GM19239 (cell line): ENCODE measurements at places on chromosomes 4 and X.

DNA sequence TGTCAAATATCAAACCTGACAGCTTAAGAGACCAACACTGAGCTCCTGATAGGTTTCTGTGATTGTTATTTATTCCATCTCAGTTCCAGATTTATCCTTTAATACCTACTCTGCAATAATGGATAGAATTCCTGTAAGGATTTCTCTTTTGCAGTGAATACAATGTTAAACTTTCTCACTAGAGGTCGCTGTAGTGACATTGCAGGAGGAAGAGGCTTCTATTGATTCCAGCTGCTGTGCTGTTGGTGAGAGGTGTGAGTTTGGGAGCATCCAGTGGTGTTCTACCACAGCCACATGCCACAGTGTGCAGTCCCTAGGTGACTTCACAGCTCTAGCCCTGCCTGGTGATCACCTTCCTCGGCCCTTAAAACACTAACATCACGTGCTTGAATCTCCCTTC is 34.6 kb upstream of the DCAF8L2 start:
- DNase-seq: no peak

DNA sequence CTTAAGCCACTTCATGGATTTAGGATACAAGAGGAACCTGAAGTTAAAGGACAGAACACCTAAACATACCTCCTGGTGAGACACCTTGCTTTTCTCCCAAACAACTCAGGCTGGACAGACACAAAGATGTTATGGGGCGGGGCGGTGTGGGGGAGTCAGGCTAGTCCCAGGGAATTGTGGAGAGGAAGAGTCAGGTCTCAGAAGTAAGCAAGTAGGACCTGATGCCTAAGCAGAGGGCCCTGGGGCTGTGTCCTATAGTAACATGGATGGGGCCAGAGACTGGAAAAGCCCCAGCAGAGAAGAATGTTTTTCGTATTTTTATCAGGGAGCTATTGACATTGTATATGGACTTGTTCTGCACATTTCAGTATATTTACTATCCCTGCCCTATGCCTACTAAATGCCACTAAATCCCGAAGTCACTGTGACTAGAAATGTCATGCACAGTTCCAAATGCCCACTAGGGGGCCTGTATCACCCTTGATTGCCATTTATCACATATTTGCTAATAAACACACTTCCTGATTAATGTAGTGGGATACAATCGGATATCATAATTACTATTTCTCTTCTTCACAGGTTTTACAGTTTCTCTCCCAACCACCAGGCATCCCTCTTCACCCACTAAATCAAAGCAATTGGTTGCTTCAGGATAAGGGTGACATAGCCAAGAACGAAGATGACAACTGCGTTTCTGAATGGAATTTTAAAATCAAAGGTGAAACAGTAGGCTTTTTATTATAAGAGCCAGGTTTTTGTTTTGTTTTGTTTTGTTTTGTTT is 23.8 kb upstream of the ARHGAP10 start:
- DNase-seq: no peak

DNA sequence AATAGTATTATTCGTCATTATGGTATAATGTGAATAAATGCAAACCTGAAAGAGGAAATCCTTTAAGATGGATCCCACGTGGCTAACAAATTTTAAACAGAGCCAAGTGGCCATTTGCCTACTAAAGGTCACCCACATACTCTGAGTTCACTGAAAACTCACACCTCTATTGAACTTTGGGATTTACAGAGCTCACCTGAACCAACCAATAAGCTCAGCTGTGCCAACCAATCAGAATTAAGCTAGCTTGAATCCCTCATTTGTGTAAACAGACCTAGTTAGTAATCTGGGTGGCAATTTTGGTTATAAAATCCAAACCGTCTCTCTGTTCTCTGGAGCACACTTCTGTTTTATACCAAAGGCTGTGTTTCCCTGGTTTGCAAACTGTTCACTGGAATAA is 5.4 kb upstream of the NUDT9 start:
- no peak for DNase-seq

- DNase-seq: no peak
Measured at GRCh38 chr4:186010821-186011220, 58.1 kb upstream of the TLR3 start.

GRCh38 chr4:108287834-108288413 is 119.2 kb upstream of the LEF1 start:
- no peak for DNase-seq

- DNase-seq: no peak
Measured at GRCh38 chr4:101599620-101600019, 190.9 kb upstream of the BANK1 start.

GRCh38 chr4:26866781-26867180 is 6.1 kb downstream of the STIM2 start:
- no peak for DNase-seq

DNA sequence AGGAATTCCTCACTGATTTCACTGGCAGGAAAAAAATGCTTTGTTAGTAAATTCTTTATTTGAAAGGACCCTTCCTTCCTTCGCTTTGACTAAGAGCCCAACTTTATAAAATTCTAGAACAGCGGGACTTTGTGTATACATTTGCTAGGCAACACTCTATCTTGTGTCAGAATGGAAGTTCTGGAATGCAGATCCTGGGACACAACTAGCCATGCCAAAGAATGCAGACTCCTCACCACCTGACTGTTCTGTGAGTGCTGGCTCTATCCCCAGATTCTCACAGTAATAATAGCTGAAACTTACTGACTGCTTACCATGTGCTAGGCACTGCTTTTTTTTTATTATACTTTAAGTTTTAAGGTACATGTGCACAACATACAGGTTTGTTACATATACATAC is 73.3 kb upstream of the ZDHHC15 start:
- DNase-seq: no peak

GRCh38 chr4:97942951-97943350 is 200.3 kb downstream of the STPG2 start:
- DNase-seq: no peak

DNA sequence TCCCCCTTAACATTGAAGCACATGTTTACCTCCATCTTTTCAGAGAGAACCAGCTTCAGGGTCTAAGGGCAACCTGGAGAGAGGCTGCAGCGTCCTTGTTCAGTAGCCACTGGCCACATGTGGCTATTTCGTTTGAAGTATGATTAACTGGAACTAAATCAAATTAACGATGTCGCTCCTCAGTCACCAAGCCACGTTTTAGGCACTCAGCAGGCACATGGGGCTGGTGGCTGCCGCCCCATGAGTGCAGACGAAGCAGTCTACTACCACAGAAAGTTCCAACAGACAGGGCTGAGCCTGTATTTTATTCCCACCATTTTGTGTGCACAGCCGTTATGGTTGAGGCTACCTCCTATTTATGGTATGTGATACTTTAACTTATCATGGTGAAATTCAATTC is 99.4 kb downstream of the WFS1 start:
- no peak for DNase-seq

DNA sequence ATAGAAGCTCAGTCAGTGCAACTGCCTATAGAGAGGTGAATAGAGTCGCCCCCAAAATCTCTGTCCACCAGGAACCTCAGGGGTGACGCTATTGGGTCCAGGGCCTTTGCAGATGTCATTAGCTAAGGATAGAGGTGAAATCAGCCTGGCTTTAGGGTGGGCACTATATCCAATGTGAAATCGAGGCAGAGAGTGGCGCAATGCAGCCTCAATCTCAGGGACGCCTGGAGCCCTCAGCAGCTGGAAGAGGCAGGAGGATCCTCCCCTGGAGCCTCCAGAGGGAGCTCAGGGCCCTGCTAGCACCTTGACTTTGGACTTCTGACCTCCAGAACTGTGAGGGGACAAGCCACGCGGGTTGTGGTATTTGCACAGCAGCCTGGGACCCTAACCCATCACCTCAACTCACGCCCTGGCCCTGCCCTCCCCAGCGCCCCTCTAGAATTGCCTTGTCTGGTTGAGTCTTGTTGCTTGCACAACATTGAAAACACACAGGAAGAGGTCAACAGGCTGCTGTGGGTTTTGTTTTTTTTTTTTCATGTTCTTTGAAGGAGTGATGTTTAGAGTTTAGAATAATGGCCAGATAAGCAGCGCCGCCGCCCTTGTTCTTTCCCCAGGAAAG is 89.4 kb upstream of the PSAPL1 start:
- DNase-seq: no peak

GRCh38 chr4:174538123-174538875 is 16.0 kb upstream of the HPGD start:
- no peak for DNase-seq

GRCh38 chr4:72613959-72614358 is 44.9 kb upstream of the ADAMTS3 start:
- no peak for DNase-seq

GRCh38 chrX:14964500-14964899 is 91.3 kb downstream of the MOSPD2 start:
- no peak for DNase-seq

- no peak for DNase-seq
Measured at GRCh38 chr4:68152411-68152810, 22.7 kb upstream of the TMPRSS11F start.

GRCh38 chr4:19324184-19324583 is 927.5 kb upstream of the SLIT2 start:
- no peak for DNase-seq

DNA sequence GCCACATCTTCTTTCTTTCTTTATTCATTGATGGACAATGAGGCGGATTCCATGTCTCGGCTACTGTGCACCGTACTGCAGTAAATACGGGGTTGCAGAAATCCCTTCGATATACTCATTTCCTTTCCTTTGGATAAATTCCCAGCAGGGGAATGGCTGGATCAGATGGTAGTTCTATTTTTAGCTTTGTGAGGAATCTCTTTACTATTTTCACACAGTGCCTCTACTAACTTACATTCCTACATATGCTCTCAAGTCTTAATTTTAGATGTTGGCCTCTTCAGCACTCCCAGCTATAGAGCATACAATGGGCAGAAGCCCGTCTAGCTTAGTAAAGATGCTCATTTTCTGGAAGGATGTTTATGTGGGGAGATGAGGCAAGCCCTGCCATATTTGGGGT is 317.4 kb downstream of the ASMT start:
- DNase-seq: no peak

- DNase-seq: no peak
Measured at GRCh38 chr4:102842367-102842766, 15.0 kb upstream of the UBE2D3 start.

DNA sequence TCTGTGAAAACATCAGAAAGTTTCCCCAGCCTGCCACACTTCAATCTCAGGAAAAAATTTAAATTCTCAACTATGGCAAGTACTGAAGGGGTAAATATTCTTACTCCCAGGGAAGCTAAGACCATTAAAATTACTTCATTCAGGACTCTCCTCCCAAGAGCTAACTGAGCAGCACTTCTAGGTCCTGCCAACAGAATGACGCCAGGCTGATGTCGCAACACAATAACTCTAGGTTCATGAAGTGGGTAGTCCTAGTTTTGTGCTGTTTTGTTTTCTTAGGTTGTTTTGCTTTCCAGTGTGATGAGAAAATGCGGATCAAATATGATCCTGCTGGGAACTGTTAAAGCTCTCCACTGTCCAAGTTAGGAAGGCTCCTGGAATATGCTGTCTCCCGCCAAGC is 180.0 kb downstream of the NKX6-1 start:
- DNase-seq: no peak

- DNase-seq: no peak
Measured at GRCh38 chr4:88022289-88022688, 14.9 kb downstream of the PKD2 start.

GRCh38 chr4:61128682-61129081 is 71.4 kb upstream of the ADGRL3 start:
- no peak for DNase-seq

GRCh38 chrX:78476701-78477100 is 149.3 kb upstream of the CYSLTR1 start:
- DNase-seq: no peak

GRCh38 chr4:137309424-137309823 is 222.9 kb downstream of the PCDH18 start:
- DNase-seq: no peak

GRCh38 chr4:7752649-7753048 is 187.0 kb downstream of the AFAP1 start:
- DNase-seq: no peak

- no peak for DNase-seq
Measured at GRCh38 chrX:108025954-108026600, 18.8 kb upstream of the VSIG1 start.

GRCh38 chrX:108223585-108223984 is 132.0 kb downstream of the ATG4A start:
- no peak for DNase-seq

GRCh38 chrX:150869450-150869849 is 29.0 kb downstream of the CD99L2 start:
- no peak for DNase-seq

DNA sequence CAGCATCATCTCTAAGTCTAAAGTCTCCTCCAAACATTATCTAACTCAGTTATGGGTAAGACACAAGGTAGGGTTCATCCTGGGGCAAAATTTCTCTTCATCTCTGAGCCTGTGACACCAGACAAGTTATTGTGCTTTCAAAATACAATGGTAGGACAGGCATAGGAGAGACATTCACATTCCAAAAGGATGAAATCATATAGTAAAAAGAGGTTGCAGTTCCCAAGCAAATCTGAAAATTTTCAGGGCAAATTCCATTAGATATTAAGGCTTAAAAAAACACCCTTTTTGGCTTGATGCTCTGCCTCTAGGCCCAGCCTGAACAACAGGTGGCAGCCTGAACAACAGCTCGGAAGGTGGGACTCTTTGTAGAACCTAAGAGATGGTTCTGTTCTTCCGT is 448.3 kb upstream of the SLIT2 start:
- DNase-seq: no peak

DNA sequence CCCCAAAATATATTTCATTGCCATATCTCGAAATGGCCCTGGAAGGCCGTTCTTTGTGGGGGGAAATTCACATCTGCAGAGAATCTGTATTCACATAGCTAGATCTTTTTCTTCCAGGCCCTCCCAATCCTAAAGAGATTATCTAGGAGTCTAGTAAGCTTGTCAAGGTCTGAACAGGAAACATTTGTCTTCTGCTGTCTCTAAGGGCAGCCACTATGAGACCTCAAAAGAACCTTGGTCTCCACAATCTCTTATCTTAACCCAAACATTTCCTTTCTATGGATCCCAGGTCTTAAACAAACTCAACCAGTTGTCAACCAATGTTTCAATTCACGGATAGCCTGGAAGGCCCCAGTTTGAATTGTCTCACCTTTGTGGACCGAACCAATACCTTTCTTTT is 45.0 kb downstream of the CRLF2 start:
- DNase-seq: no peak

GRCh38 chr4:32226204-32226603 is 1506.0 kb downstream of the PCDH7 start:
- no peak for DNase-seq
